Head of caudate nucleus (tissue), 42 donors: ENCODE measurements at places on chromosomes 2 and 18.

- no peak for DNase-seq
Observed at GRCh38 chr2:229453230-229453629, 182.1 kb upstream of the PID1 start.

- DNase-seq = no peak
Observed at GRCh38 chr18:50306944-50307343, 19.5 kb upstream of the CXXC1 start.

DNA sequence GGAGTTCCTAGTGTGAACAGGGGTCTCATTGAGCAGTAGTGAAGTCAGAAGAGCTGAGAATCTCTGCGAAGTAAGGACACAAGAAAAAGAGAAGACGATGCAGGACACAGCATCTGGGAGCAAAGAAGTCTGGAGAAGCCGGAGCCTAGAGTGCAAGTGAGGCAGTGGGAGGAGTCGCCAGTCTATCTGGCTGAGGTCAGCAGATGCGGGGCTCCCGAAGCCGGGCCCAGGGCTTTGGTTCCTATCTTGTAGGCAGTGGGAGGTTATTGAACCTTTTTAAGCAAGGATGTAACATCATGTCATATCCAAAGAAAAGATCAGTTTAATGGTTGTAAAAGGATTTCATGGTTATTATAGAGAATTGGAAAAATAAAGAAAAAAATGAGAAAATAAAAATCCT is 90.8 kb upstream of the KCTD1 start:
- DNase-seq = no peak

DNA sequence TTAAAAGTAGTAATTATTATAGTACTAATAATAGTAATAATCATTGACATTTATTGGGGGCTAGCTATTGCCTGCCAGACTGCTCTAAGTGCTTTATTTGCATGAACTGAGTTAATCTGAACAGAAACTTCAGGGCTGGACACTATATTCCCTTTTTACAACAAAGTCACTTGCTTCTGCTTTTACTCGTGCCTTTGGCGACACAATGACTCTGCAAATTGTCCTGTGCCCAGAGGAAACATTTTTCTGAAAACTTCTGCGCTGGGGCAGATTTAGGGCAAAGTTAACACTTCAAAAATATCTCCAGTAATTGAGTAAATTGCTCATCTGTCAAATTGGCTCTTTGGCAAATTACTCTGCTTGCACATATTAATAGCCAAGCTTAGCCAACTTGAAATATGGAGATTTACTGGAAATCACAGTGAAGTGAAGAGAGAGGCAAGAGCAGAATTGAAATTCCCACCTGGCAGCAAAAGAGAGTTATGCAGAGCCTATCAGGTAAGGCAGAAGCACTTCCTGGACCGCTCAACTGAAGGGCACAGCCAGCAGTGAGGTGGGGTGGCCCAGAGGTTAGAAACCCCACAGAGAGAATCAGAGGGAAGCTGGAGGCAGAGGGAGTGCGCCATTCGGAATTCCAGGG is 36.3 kb downstream of the BMP10 start:
- DNase-seq = no peak

DNA sequence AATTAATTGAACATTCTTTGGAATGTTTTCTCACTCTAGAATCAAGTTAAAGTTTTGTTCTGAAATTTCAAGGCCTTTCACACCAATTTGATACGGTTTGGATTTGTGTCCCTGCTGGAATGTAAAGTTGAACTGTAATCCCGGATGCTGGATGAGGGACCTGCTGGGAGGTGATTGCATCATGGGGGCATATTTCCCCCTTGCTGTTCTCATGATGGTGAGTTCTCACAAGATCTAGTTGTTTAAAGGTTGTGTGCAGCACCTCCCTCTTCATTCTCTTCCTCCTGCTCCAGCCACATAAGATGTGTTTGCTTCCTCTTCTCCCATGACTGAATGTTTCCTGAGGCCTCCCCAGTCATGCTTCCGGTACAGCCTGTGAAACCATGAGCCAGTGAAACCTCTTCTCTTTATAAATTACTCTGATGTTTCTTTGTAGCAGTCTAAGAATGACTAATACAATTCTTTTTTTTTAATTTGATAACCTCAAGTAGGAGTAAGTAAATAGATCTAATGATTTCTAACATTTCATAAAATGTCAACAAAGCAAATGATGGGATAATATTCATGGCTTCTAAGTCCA is 144.2 kb upstream of the CDH7 start:
- DNase-seq = no peak

- DNase-seq = no peak
Observed at GRCh38 chr18:55252053-55252675, 292.9 kb upstream of the CCDC68 start.

DNA sequence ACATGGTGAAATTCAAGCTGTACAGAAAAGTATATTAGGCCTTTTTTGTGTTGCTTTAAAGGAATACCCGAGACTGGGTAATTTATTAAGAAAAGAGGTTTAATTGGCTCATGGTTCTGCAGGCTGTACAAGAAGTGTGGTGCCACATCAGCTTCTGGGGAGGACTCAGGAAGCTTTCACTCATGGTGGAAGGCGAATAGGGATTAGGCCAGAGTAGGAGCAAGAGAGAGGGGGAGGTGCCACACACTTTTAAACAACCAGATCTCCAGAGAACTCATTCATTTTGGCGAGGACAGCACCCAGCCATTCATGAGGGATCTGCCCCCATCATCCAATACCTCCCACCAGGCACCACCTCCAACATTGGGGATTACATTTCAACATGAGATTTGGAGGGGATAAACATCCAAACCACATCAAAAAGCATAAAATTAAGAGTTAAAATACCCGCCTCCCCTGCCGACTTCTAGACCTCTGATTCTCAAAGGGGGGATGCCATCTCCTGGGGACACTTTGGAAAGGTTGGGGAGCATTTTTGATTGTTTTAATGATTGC is 15.1 kb upstream of the LIPG start:
- DNase-seq = no peak

- no peak for DNase-seq
Observed at GRCh38 chr2:149766339-149766738, 178.8 kb upstream of the MMADHC start.

GRCh38 chr2:57330447-57330846 is 716.2 kb upstream of the VRK2 start:
- DNase-seq = no peak

- peak; percentile 48 for DNase-seq
Observed at GRCh38 chr2:27191070-27191829, 20.6 kb upstream of the ATRAID start.

DNA sequence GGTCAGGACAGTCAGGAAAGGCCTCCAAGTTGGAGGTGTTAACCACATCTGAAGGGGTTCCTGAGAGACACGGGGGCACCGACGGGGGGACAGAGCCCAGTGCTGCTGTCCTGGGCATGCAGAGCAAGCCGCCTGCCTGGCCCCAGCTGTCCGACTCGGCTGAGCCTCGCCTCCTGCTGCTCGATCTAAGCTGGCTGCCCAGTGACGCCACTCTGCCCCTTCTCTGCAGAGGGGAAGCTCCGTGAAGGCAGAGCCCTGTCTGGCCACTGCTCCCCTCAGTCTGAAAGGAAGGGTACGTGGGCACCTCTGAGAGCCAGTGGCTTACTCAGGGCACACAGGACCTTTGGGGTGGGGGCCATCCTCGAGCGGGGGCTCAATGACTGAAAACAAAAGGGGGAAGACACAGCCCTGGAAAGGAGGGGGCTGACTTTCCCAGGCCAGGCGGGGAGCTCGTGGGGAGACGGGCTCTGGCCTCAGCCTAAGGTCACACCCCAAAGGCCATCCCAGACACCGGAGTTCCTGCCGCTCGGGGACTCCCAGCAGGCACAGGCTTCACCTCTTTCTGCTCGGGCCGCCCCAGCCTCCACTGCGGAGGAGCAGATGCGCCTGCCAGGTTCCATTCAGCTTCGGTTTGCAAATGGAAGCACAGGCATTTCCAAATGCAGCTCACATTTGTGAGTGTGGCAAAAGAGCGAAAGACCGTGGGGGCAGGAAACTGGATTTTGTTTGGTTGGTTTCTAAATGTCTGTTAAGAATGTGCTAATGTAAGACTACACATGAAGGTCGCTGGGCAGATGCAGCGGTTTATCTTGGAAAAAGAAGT is 136.9 kb downstream of the HDAC4 start:
- no peak for DNase-seq

- no peak for DNase-seq
Observed at GRCh38 chr18:59918320-59918755, 18.5 kb downstream of the PMAIP1 start.

DNA sequence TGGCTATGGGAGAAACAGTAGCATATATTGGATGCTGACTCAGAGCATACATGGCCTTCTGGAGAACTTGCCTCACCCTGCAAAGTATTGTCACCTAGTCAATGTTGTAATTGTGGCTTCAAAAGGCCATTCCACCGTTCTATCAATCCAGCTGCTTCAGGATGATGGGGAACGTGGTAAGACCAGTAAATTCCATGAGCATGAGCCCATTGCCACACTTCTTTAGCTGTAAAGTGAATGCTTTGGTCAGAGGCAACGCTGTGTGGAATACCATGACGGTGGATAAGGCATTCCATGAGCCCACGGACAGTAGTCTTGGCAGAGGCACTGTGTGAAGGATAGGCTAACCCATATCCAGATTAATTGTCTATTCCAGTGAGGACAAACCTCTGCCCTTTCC is 1300.1 kb upstream of the ACVR2A start:
- no peak for DNase-seq

- no peak for DNase-seq
Observed at GRCh38 chr18:1542230-1542774, 637.6 kb downstream of the ADCYAP1 start.

GRCh38 chr2:237305579-237305978 is 108.4 kb downstream of the COL6A3 start:
- no peak for DNase-seq

GRCh38 chr2:164023896-164024295 is 288.1 kb upstream of the FIGN start:
- peak; percentile 23 for DNase-seq

GRCh38 chr2:51859260-51859659 is 827.3 kb upstream of the NRXN1 start:
- no peak for DNase-seq

GRCh38 chr2:63465633-63466032 is 122.6 kb downstream of the WDPCP start:
- no peak for DNase-seq

DNA sequence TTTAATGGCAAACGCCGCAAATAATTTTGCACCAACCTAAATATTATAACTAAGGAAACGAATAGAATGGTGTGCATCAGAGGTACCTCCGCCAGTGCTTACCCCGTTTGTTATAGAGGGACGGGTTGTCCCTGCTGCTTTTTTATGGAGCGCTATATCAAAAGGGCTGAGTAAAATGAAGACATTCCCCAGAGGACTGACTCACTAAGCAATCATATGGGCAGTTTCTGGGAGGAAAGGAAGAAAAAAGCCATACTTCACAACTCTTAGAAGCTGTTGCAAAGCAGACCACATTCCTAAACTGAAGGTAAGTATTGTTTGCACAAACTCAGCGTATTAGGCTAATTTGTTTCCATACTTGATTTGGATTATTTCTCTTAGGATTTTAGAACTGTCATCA is 12.9 kb downstream of the ID2 start:
- DNase-seq = peak; percentile 27

DNA sequence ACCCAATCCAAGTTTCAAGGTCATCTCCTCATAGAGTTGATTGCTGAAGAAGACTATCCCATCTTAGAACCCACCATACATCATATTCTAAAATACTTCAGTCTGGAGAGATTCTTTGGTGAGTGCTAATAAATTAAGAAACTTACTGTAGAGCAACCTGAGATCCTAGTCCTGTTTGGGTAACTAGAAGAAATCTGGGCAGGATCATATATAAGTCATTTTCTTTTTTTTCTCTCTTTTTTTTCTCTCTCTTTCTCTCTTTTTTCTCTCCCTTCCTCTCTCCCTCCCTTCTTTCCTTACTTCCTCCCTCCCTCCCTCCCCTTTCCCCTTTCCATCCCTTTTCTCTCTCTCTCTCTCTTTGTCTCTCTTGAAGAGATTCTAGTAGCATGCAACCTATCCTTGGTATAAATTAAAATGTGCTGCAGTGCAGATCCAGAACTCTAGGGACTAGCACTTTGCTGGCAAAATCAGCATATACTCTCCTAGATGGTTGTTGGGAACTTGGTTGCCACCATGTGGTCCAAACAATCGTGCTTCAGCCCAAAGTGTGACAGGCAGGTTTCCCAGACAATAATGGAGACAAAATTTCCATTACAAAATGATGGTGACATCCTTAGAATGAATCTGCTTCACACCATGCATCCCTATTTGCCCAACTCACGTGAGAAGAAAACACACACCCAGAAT is 399.4 kb upstream of the CELF4 start:
- DNase-seq = no peak

- DNase-seq = no peak
Observed at GRCh38 chr2:43421194-43421593, 174.6 kb downstream of the THADA start.

DNA sequence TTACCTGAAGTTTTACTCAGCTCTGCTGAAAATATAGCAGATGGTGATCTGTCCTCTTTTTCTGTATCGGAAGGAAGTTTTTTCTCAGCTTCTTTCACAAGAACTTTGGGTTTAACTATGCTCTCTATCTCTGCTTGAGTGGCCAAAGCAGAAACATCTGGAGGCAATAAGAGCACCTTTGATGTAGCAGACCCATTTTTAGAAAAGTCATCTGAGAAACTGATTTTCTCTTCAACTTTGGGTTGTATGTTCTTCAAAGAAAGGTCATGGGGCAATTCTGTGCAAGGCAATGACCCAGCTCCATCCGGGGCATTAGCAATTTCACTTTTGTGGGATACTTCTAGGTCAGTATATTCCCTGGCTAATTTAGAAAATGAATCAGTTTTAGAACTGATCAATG is 25.2 kb downstream of the RTN4 start:
- no peak for DNase-seq

GRCh38 chr18:47248604-47249313 is 2.7 kb downstream of the SKOR2 start:
- no peak for DNase-seq

- no peak for DNase-seq
Observed at GRCh38 chr2:16080516-16080915, 140.2 kb downstream of the MYCN start.

GRCh38 chr2:44880125-44880483 is 61.4 kb upstream of the SIX3 start:
- no peak for DNase-seq

- no peak for DNase-seq
Observed at GRCh38 chr2:203759690-203760365, 53.4 kb downstream of the CD28 start.

DNA sequence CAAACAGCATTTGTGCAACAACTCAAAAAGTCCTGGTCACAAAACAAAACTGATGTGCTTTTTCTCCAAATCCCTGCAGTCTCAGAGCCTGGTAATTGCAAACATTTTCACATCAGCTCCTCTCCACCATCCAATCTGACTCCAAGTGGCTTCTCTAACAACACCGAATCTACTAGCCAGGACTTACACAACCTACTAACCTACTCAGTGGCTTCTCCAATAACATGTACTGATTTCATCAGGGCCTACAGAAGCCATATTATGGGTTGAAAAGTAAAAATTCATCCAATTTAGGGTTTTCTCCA is 104.3 kb downstream of the COLEC12 start:
- no peak for DNase-seq

GRCh38 chr2:47270421-47270820 is 115.3 kb upstream of the STPG4 start:
- no peak for DNase-seq
